ENCODE measurements at places on chromosomes 3 and 15. TPM values are rescaled to one million over a fixed set of nuclear protein-coding genes. Genes with fewer than 3 reads are reported as not detected.

DNA sequence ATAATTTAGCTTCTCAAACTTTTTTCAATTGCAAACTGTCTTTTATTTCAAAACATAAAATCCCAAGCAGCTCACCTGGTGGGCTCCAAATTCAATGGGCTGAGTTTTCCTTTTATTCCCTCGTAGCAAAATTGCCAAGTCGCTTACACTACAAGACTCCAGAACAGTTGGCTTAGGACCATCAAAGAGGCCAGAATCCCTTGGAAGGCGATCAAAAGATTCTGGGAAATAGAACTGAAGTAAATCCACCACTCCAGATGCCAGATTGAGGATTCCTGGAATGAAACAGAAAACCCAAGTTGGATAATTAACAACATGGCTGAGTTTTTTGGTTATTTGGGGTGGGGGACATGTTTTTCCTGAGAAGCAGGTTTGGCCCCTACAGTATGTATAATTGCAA is 87.7 kb upstream of the DCLK3 start:
- DNase-seq = no peak

DNA sequence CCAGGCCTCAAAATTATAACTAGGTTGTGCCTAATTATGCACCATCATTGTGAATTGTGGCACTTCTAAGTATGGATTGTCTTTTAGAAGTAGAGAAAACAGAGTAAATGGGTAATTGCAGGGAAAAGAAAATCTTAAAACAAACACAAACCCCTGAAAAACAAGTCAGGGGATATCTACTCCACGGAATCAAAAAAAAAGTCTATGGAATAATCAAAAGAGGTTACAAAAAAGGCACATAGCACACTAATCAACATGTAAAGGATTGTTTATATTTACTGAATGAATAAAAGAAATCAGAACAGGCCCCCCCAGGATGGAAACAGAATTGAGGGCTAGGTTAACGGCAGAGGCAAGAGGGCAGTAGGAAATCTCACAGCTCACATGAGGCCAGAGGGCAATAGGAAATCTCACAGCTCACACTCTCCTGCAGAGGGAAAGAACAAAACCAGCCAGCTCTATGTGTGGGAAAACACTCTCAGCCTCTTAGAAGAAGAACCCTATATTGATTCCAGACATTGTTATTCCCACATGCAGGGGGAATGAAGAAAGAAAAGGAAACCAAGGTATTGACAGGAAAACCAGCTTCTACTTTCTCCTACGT is 72.7 kb upstream of the FNDC3B start:
- no peak for DNase-seq

GRCh38 chr3:129526121-129526900 is 2.1 kb upstream of the RHO start:
- no peak for DNase-seq

DNA sequence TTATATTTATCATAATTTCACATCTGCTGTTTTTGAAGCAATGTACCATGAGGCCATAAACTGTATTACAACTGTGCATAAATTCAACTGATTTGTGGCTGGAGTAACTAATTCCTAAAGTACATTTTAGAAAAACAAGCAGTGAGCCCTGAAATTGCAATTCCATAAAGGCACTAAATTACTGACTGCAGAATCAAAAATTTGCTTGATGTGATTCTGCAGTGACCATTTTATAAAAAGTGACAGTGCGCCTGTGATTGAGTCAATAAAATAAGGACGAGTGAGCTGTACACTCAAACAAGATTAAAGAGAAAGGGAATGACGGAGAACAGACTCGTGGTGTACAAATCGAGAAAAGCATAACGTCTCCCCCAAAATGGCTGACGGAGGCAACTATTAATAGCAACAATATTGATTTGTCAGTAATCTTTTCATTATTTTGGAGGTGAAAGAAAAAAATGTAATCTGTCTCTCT is 121.4 kb upstream of the MEIS2 start:
- DNase-seq = no peak

DNA sequence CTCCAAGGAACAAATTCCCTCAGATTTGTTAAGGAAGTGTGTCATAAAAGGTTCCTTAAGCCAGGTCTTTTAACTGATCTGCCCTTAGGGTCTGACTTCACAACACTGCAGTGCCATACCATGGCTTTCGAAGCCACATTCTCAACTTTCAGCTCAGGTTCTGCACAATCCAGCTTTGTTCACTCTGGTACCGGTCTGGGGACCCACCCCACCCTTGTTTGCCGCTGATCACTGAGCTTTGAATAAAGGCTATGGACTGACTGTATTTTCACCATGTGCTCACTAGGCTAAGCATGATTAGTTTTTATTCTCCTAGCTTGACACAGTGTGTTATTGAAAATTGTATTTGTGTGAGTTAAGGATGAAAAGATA is 15.9 kb downstream of the SNX1 start:
- DNase-seq = no peak

The WDR93 gene
- 0.16 TPM for polyA plus RNA-seq

DNA sequence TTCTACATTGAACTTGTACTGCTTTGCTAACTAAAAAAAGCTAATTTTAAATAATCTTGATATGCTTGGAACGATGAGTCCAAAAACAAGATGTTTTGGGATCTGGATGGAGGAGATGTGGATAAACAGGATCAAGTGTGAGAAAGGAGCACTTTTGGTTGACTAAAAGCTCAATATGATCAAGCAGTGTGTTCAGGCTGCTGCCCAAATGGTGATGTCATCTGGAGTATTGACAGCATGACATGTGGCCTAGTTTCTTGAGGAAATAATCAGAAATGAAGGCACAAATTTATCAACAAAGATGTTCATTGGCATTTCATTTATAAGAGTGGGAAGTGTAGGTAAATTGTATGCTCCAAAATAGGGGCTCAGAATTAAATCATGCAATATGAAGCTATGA is 161.2 kb downstream of the SOX2 start:
- no peak for DNase-seq

- DNase-seq = no peak
Measured at GRCh38 chr15:82904574-82904973, 47.9 kb downstream of the HOMER2 start.

The DNAH12 gene
- not detected for polyA plus RNA-seq

- no peak for DNase-seq
Measured at GRCh38 chr3:177624528-177625495, 427.5 kb upstream of the TBL1XR1 start.

GRCh38 chr3:183937601-183938286 is 53.1 kb upstream of the PARL start:
- no peak for DNase-seq

GRCh38 chr3:25663347-25663868 is 1.3 kb downstream of the TOP2B start:
- DNase-seq = peak; percentile 22

DNA sequence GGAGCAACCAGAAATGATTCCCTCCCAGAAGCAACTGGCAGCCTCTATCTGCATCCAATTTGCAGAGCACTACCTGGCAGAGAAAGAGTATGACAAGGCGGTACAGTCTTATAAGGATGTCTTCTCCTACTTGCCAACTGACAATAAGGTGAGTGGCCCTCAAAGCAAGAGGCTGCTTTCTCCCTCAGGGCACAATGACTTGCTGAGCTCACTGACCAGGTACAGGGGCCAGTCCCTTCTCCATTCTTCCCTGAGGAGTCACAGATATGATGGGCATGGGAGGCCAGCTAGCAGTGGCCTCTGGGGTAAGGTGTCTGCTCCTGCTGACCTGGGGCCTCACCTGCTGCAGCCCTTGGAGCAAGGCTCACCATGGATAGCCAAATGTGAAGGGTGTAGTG is 20.3 kb downstream of the CSRNP1 start:
- DNase-seq = no peak

- DNase-seq = peak; percentile 69
Measured at GRCh38 chr15:85543741-85544155, 163.3 kb downstream of the AKAP13 start.

DNA sequence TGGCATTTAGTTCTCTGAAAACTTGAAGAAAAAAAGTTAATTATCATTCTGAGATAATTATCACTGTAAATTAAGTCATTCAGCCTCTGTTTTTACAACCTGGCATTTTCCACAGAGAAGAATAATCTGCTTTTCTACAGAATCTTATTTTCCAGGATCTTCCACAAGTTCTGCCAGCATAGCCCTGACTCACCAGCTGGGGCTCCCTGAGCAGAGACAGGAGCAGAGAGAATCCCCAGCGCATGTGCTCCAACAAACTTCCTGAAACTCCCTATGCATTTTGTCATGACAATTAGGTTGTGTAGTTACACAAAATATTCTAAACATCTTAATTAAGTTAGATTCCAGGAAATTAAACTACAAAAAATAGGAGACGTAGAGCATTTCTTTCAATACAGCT is 32.1 kb upstream of the TMEM207 start:
- no peak for DNase-seq

GRCh38 chr3:155495387-155495786 is 201.9 kb upstream of the STRIT1 start:
- DNase-seq = no peak

The INSYN1 gene
- not detected for polyA plus RNA-seq

The RBPMS2 gene
- polyA plus RNA-seq = 2.9 TPM

DNA sequence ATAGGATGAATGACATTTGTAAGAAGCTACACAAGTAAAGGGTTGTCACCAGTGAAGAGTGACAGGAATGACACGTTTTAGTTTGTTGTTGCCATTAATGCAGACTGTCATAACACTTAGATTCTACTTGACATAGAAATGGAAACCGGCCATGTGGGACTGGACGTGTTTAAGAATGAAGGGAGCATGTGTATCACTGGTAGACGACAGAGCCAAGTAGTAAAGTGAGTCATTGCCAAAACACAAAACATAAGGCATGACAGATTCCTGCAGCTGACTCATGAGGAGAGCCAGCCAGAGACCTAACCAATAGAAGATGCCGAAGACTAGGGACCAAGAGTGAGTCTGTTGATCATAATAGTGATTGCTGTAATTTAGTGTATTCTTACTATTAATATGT is 106.2 kb upstream of the PLAAT1 start:
- no peak for DNase-seq

DNA sequence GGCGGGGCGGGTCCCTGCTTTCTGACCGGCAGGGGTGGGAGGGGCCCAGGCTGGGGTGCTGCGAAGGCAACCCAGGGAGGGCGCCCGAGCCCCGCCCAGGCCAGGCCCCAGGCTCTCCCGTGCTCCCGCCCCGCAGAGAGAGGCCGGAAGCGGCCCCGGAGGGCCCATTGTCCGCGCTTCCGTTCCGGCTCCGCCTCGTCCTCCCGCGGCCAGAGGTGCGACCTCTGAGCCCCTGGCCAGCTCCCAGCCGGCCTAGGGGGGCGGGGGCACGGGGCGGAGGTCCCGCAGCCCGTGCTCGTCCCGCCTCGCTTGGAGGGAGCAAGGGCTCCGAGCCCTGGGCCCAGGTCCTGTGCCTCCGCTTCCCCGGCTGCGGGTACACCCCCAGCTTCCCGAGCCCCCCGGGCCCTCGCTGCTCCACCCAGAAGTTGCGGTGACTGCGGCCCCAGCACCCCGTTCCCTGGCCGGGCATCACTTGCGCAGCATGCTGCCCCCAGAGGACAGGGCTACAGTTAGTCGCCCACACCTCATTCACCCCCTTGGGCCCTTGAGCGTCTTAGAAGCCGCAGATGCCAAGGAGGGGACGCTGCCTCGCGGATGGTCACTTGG is 20.4 kb upstream of the PLXND1 start:
- peak; percentile 61 for DNase-seq

DNA sequence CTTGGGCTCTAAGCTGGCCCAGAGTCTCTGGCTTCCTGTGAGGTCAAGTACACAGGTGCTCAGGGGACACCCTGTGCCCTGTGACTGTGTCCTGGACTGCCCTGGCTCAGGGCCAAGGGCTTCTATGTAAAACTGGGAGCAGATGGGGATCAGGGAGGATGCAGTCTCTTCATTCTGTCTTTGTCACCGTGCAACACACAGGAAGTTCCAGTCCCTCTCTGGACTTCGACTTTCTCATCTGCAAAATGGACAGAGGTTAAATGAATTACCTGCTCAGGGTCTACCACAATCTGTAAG is 61.9 kb upstream of the TLE3 start:
- DNase-seq = no peak
